Foreskin fibroblast (primary cell): ENCODE measurements at places on chromosomes 6 and 20.

DNA sequence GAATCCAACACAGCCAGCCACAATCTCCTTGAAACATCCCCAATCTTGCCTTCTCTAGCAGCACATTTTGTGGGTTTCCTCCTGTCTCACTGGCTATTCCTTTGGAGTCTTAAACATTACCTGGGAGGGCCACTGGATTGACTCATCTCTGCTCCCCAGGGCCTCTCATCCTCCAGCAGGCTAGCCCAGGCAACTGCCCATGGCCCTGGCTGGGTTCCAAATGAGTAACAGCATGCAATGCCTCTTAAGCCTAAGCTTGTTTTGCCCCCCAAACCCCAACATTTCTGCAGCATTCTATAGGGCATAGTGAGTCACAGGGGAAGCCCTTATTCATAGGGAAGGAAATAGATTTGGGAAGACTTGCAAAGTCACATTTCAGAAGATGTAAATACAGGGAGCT is 204.9 kb downstream of the FOXA2 start:
- peak; percentile 9 for DNase-seq

DNA sequence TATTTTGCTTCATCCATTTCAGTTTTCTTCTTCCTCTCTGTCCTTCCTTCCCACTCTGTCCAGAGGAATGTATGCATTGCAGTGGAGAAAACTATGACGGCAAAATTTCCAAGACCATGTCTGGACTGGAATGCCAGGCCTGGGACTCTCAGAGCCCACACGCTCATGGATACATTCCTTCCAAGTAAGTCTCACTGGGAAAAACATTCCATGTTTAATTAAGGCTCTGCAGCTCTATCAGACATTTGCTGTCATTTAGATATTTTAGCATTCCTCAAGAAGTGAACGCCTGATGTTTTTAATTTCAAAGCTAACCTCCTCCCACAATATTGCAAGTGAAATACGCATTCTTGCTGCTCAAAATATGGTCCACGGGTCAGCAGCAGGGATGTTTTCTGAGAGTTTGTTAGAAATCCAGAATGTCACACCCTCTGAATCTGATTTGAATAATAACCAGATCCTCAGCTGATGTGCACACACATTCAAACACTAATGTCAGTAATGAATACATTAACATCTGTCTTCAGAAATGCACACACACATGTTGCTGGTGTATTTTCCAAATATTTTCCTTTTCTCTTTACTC is 12.8 kb downstream of the PLG start:
- no peak for DNase-seq

DNA sequence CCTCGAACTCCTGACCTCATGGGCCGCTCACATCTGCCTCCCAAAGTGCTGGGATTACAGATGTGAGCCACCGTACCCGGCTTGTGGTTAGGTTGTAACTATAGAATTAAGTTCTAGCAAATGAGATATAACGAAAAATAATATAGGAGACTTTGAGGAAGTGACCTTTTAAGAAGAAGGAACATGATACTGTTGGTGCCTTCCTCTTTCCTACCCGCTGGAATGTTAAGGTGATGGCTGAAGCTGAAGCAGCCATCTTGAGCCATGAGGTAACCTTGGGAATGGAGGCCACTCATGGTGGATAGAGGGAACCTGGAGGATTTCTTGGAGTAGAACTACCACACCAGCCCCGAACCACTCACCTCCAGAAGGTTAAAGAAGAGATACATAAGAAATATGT is 48.1 kb upstream of the MDGA1 start:
- no peak for DNase-seq

- DNase-seq: peak; percentile 32
Measured at GRCh38 chr20:34703424-34704176, 544 bp upstream of the TP53INP2 start.

DNA sequence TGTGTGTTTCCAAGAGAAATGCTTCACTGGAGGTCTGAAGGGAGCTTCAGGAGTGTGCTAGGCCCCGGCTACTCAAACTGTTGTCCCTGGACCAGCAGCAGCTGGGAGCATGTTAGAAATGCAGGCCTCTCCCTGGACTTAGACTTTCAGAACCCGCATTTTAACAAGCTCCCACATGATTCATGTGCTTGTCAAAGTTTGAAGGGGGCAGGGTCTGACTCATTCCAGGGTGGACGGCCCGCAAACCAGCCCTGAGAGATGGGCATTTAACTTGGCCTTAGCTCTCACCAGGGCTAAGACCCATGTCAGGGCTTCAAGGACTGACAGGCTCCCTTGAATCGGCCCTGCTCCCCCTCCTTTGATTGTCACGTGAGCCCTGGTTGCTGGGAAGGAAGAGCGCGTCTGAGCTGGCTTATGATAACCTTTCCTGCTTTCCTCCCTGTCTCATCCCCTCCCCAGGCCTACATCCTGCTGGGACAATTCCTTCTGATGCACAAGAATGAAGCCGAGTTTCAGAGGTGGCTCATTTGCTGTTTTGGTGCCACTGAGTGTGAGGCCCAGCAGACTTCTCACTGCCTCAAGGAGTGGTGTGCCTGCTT is 35.5 kb downstream of the BANF2 start:
- peak; percentile 62 for DNase-seq

- no peak for DNase-seq
Measured at GRCh38 chr6:4611429-4612129, 164.6 kb upstream of the CDYL start.

DNA sequence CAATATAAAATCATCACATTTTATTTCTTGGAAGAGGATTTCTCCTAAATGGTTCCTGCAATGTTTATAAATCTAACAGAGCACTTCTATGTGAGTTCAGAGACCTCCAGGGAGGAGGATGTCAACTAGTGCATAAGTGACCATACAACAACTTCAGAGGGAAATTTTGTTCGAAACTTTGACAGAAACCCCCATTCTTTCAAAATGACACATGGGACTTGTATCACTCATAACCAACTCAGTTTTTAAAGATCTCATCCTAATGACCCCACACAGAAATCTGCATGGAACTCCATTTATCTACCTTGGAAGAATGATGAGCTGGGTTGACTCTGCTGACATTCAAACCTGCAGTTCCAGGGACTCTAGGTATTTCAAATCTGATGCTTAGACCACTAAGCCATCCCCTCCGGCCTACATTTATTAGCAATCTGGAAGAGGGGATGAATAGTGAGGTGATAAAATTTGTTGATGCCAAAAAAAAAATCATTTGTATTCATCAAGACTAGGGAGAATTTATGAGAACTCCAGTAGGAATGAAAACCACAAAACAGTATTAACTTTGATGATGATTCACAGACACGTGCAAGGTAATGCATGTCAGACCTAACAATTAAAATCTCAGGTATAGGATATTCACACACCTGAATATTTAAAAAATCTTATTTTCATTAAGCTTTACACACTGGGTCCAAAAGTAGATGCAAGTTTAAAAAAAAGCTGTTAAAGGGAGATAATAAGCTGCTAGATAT is 153.0 kb downstream of the REV3L start:
- no peak for DNase-seq

GRCh38 chr6:134314006-134314821 is 3.7 kb downstream of the SGK1 start:
- DNase-seq: no peak

- no peak for DNase-seq
Measured at GRCh38 chr20:45229264-45230056, 8.3 kb downstream of the SEMG2 start.

GRCh38 chr6:87923389-87924050 is 124.1 kb upstream of the SPACA1 start:
- no peak for DNase-seq

GRCh38 chr6:293193-294174 is 1.2 kb downstream of the DUSP22 start:
- peak; percentile 24 for DNase-seq

- no peak for DNase-seq
Measured at GRCh38 chr6:16782278-16782677, 21.0 kb upstream of the ATXN1 start.

- DNase-seq: no peak
Measured at GRCh38 chr6:167872538-167873210, 46.0 kb downstream of the AFDN start.

- no peak for DNase-seq
Measured at GRCh38 chr6:149903938-149904611, 6.2 kb upstream of the RAET1E start.

- no peak for DNase-seq
Measured at GRCh38 chr6:146864885-146865284, 266.1 kb downstream of the ADGB start.

- no peak for DNase-seq
Measured at GRCh38 chr6:25177500-25178028, 101.6 kb upstream of the CARMIL1 start.

DNA sequence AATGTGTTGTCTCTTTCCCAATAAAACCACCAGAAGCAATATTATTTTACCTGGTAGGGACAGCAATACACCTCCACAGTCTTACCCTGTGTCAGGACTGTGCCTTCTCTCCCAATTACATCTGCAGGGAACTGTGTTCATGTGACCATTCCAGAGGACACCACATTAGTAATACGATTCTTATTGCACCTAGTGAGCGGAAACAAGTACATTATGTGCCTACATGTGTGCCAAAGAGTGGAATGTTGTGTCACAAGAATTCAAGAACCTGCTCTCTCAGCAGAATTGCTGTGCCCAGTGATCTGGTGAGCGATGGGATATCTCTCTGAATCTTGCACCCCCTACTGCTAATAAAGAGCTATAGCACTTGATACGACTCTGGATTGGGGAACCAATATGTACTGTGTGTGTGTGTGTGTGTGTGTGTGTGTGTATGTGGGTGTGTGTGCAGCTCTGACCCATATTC is 57.4 kb upstream of the FOXC1 start:
- DNase-seq: peak; percentile 44

GRCh38 chr6:118735320-118735719 is 83.9 kb upstream of the CEP85L start:
- no peak for DNase-seq

DNA sequence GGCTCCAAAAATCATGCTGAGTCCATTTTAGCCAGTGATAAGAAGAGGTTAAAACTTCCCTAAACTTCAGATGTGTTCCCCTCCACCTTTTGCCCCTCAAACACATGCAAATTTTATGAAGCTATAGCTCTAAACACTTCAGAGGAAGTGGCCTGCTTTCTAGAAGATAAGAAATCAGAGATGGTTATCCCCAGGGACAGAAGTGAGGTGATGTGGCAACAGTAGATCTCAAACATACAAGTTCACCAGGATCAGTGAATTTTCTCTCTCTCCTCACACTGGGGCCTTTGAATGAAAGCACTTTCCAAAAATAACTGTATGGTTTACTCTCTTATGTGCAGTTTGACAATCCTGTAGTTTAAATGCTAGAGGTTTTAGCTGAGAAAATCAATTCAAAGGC is 332.0 kb downstream of the BTBD9 start:
- no peak for DNase-seq

GRCh38 chr20:13723011-13723410 is 61.7 kb downstream of the ESF1 start:
- peak; percentile 28 for DNase-seq

DNA sequence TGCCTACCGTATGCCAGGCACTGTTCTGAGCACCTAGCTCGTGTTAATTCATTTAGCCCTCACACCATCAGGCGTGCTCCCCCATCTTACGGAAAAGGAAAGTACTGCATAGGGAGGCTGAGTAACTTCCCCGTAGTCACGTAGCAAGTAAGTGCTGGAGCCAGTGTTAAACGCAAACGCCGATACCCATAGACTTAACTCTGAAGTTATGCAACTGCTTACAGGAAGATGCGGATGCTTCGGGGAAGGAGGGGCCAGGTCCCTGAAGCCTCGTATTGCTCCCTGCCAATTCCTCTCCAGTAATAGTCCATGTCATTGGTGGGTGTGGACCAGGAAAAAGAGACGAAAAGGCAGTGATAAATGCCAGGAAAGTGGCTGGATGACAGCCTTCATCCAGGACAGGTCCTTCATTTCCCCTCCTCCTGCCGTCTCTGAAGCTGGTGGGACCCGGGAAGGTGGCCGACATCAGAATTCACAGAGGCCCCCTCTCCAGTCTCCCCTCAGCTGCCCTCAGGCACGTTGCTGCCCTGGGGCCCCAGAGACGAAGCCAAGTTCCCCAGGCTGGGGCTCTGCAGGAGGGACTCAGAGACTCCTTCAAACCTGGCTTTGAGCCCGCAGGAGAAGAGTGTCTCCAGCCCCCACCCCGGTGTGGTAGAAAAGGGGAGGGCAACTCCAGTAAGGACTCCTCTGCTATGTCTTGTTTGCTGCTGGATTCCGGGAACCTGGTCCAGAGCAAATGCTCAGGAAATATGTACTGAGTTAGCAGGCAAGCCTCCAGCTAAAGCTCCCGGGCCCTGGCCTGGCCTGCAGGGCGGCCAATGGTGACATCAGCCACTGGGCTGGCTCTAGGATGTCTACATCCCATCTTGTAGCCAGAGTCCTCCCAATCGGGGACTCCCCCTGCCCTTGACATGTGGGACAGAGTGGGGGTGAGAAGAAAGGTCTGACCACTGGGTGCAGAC is 37.8 kb downstream of the RAB44 start:
- DNase-seq: peak; percentile 85

DNA sequence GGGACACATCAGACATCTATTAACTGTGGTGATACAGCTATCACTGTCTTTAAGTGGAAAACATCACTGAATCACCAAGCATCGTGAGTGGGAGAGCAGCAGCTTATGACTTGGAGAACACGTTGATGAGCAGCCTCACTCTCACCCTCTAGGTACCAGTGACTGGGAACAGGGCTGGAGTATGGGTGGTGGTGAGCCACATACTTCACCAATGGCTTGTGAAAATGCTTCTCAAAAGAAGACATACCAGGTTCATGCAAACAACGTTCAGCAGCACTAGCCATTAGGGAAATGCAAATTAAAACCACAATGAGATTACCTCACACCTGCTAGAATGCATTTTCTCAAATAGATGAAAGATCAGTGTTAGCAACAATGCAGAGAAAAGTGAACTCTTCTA is 25.3 kb downstream of the SNX5 start:
- no peak for DNase-seq
